ENCODE measurements at places on chromosomes 7 and 10. TPM values are rescaled to one million over a fixed set of nuclear protein-coding genes. Genes with fewer than 3 reads are reported as not detected.

Gene FAM13C
- total RNA-seq = 26.6 TPM

Gene ADCY1
- total RNA-seq = 4.6 TPM

Gene KIN
- 11.5 TPM for total RNA-seq

Gene WEE2
- not detected for total RNA-seq

Gene LRRC4
- 1.3 TPM for total RNA-seq

- DNase-seq = no peak
Observed at GRCh38 chr10:69742356-69742695, 59.4 kb upstream of the COL13A1 start.

- no peak for DNase-seq
Observed at GRCh38 chr7:121341933-121342332, 13.1 kb downstream of the WNT16 start.

GRCh38 chr7:98178762-98179490, 32.3 kb upstream of the BHLHA15 start:
- DNase-seq = no peak

- peak; percentile 91 for DNase-seq
Observed at GRCh38 chr10:132961787-132962622, 19.6 kb upstream of the CFAP46 start.

- DNase-seq = no peak
Observed at GRCh38 chr7:98641646-98642500, 24.8 kb downstream of the NPTX2 start.

DNA sequence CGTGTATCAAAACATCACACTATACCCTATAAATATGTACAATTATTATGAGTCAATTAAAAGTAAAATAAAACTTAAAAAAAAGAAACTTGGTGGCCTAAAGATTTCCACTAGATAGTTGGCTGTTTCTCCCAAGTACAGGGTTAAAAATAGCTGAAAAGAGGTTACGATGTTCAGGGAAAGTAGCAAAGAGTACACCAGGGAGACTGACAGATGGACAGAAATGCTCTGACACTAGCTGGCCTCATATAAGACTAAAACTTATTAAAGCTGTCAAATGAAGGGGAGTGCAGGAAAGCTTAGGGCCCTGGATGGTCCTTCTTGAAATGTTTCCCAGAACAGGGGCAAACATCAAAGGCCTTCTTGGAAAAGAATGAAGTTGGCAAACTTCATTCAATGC, 51.3 kb downstream of the TCAF1 start:
- DNase-seq = no peak

GRCh38 chr7:37438906-37439652, 9.6 kb downstream of the ELMO1 start:
- no peak for DNase-seq

DNA sequence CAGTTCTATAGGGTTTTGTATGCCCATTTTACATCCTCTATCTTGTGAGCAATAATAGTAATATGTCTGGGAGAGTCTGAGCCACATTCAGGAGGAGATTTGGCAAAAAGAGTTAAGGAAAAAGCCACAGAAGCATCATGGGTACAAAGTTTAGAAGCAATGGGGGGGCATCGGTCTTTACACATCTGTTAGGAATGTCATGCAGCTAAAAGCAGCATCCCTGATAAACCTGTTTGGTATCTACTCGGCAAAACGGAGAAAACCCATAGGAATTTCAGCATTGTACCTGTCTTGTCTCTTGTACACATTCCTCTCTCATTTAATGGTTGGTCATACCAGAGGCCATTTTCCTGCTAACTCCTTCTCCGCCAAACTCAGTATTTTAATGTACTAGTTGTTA, 12.5 kb upstream of the HERPUD2 start:
- no peak for DNase-seq

- DNase-seq = peak; percentile 59
Observed at GRCh38 chr7:55019191-55019690, 424 bp downstream of the EGFR start.

GRCh38 chr10:89652806-89653370, 7.8 kb upstream of the PANK1 start:
- no peak for DNase-seq

DNA sequence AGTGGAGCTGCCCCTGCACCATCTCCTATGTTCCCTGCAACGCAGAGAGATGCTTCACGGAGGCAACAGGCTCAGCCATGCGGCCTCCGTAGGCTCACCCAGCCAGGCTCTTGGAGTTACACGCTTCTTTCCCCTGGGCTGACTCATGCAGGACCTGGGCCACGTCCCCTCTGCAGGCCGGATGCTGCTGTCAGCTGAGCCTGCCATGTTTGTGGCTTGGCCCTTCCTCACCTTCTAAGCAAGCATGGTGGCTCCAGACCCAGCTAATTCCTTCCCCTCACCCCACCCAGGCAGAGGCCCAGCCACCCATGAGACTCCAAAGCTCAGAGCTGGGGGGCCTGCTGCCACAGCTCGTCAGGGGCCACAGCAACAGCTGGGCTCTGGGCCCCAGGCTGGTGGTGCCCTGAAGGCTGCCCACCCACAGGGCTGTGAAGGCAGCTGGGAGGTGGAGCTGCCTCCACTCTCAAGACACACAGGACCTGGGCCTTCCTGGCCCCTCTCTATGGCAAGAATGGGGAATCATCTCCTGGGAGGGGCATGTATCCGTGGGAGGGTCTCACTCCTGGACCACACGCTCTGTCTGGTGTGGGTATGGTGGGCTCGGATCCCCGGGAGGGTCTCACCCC, 219.6 kb downstream of the ELFN1 start:
- DNase-seq = no peak

All from ureter (tissue), 1 donor.